ENCODE measurements at places on chromosomes 5 and 9.

GRCh38 chr9:7298123-7298522, 501.5 kb downstream of the DMAC1 start:
- no peak for DNase-seq

DNA sequence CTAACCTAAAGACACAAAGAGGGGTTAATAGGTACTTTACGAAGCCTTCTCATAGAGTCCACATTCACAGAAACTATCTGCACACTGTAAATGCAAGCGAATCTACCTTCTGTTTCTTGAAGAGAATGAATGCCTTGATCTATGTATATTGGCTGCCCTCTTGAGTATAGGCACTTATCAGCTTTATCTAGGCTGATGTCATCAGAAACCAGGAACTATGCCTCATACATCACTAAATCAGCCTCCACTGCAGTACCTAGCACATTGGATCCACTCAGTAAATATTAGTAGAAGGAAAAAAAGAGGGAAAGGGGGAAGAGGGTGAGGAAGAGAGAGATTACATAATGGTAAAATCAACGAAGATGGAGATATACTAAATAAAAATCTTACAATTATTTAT, 477.1 kb downstream of the CAAP1 start:
- DNase-seq: no peak

DNA sequence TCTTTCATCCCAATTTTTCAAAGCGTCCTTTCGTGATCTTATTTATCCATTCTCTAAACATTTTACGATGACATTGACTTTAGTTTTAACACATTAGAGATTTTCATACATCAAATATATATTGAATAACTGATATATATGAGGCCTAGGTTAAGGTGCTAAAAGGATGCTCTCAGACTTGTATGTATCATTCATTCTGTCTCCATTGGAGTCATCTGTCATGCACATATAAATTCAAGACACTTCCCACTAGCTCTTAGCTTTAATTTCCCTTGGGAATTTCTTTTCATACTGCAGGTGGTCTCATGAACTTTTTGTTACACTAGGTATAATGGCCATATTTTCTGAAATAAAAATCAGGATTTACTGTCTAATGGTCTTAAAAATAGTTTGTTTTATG, 635.8 kb upstream of the C9orf72 start:
- no peak for DNase-seq

DNA sequence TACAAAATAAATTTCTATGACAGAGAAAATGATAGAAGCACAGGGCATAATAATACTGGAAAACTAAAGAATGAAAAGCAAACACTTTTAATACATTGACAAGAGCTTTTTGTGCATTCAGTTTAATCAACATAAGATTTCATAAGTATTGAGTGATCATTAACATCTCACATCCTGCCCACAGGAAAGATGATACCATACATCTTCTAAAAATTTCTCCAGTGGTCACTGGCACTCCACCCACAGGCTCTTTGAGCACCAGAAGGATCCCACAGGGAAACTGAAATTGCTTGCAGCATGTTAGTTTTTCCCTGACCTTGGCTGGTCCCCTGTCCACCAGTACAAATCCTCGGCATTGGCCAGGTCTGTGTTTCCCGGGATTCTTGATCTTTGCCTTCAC, 186.0 kb downstream of the CEMIP2 start:
- DNase-seq: no peak

- no peak for DNase-seq
Observed at GRCh38 chr9:97045300-97045699, 6.4 kb upstream of the CTSV start.

GRCh38 chr9:92342825-92343488, 17.2 kb downstream of the CENPP start:
- DNase-seq: no peak
